ENCODE measurements at places on chromosomes 4 and X.

- peak; percentile 17 for DNase-seq
Measured at GRCh38 chr4:128354205-128354821, 66.7 kb upstream of the PGRMC2 start.

- no peak for DNase-seq
Measured at GRCh38 chr4:12487000-12487399, 997.1 kb downstream of the RAB28 start.

DNA sequence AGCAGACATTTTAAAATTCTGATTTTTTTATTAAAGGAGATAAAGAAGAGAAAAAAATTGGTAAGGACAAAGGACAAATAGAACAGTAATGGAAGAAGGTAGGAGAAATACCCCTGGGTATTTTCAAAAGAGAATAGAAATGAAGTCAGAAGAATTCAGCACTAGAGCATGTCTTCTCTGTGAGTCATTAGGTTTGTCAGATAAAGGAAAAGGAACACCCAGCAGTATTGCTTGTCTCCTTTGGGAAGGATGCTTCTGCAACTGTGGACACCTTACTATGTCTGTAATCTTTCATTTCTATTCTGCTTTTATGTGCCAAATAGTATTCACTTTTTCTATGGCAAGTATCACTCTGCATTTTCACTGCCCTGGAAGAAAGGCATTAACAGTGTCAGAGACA lies 24.0 kb upstream of the PCDH7 start:
- DNase-seq, result no peak

DNA sequence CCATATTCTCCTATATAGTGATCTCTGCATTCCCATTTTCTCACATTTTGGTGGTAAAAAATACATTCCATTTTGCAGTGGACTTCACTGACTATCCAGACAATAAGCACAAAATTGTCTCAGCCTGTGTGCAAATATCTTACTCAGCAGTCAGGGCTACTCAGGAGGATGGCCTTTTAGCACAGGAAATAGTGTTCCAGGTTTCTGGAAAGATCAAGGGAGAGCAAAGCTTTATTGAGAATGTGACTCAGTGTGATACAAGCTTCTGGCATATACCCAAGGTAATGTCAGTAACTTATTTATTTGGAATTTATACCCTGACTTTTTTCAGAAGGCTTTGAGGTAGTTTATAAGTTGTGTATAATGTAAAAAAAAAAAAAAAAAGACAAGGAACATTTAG lies 233.4 kb downstream of the TEX13A start:
- DNase-seq, result no peak

- DNase-seq, result peak; percentile 19
Measured at GRCh38 chrX:131830400-131831184, 192.5 kb upstream of the STK26 start.

DNA sequence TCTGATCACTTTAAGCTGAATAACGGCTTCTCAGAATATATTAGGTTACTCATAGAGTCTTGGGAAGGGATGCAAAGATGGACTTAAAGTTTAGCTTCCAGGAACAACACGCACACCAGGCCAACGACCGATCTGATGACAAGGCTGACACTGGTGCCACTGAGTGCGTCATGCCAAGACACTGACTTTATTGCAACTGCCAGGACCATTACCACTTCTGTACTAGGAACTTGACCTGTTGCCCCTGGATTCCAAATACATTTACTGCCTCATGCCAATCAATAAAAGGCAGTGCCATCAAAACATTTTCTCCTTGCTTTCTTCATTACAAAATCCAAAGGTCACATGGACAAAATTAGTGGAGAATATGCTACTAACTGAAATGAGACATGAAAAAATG lies 505.9 kb upstream of the CTSO start:
- DNase-seq, result no peak

GRCh38 chr4:15325987-15326386 lies 101.8 kb upstream of the C1QTNF7 start:
- no peak for DNase-seq

- peak; percentile 14 for DNase-seq
Measured at GRCh38 chrX:106201502-106202178, 33.5 kb downstream of the PWWP3B start.

DNA sequence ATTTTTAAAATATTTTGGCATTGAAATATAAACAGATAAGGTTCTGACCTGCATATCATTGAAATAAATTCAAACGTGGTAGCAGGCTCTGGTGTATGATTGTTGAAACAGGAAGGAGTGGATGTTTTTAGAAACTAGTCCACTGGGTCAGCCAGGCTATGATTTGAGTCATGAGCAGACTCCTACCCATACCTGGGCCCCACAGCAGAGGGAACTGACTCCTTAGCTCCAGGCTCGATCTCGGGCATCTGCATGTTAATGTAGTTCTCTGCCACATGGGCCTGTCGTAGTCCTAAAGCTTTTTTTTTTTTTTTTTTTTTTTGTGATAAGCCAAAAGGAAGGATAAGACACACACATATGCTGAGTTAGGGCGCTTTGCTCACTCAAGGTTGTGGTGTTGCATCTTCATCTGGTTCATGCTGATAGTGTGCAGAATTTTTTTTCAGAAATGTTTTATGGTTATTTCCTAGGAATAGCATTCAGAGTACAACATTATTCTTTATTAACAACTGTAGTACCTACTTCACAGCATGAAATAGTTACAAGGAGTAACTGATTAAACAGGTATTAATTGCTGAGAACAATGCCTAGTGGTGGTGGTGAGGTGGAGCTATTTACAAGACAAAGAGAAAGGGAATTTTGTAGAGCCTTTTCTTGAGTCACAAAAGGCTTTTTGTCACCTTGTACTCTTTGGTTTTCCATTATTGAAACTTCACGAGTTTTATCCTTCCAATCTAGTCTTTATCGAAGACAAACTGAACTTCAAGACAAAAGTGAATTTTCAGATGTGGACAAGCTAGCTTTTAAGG lies 27.3 kb downstream of the OFD1 start:
- no peak for DNase-seq

DNA sequence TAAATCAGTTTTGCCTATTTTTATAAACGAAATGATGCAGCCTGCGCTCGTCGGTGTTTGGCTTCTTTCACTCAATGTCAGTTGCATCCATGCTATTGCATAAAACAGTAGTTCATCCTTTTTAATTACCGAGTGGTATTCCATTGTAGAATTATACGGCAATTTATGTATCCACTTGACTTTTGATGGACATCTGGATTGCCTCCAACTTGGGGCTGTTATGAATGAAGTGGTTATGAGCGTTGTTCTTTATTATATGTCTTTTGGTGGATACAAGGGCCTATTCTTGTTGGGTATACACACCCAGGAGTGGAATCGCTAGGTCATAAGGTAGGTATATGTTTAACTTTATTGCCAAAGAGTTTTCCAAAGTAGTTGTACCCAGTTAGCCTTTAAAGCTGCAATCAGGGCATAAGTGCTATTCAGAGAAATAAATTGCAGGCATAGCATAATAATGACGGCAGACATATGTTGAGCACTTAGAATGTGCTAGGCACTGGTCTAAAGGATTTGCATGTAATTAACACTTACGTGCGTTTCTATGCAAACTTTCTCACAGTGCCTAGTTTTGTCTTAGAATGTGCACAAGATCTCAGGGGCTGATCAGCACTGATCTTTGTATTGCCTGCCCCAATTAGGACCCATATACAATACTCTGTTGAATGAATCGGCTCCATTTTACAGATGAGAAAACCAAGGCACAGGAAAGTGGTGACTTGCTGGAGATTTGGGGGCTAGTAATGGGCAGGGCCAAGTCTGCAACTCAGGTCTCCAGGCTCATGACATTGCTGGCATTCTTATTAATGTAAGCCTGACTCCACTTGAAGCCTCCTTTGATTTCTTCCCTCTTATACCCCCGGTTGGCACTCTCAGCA lies 407.0 kb downstream of the BCOR start:
- no peak for DNase-seq

- no peak for DNase-seq
Measured at GRCh38 chrX:153595859-153596857, 2.8 kb downstream of the CCNQ start.

- DNase-seq, result no peak
Measured at GRCh38 chrX:4225086-4225485, 511.6 kb upstream of the PRKX start.

DNA sequence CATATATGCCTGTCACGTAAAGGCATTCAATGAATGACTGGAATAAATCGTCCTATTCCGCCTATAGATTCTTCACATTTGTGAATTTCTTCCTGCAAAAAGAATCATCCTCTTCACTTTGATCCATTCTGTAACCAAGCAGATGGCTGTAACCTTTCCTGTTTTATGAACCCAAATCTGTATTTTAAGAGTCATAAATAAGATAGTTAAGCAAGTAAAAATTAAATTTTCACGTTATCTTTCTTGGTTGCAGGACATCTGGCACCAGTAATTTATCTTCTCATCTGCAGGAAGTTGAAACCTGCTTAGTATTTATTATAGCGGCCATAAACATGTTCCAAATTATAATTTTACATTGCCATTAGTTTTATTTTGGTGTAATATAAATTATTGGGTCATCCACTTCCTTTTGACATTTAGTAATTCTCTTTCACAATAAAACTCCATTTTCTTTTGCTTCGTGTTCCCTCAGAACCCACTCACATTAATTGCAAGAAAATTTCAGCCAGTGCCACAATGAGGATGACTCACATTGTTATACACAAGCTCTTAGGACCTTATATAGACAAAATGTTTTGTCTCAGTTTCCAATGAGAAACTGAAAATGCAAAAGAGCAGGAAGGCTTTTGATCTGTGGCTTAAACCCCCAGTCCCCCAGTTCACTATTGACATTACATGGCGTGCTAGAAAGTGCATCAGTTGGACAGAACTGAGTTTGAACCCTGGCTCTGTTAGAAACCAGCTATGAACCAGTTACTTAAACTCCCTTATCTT lies 51.1 kb downstream of the TMEM156 start:
- no peak for DNase-seq

GRCh38 chr4:171142639-171143038 lies 670.6 kb upstream of the GALNTL6 start:
- no peak for DNase-seq

DNA sequence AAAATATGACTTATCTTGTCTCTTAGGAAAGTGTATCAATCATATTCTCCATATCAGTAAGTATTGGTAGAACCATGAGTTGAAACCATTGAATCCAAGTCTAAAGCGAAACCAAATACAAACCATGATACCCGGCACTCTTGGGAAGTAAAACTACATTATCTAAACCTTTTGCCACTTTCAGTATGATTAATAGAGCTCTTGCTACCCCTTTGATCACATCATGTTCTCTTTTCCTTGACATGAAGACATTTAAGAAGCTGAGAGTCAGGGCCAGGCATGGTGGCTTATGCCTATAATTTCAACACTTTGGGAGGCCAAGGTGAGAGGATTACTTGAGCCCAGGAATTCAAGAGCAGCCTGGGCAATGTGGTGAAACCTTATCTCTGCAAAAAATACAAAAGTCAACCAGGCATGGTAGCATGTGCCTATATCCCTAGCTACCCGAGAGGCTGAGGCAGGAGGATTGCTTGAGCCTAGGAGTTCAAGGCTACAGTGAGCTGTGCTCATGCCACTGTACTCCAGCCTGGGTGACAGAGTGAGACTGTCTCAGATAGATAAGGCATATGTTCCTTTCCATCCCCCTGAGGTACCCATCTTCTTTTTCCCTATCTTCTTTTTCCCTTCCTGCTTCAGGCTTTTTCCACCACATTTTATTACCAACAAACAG lies 45.4 kb downstream of the CEP135 start:
- DNase-seq, result no peak

DNA sequence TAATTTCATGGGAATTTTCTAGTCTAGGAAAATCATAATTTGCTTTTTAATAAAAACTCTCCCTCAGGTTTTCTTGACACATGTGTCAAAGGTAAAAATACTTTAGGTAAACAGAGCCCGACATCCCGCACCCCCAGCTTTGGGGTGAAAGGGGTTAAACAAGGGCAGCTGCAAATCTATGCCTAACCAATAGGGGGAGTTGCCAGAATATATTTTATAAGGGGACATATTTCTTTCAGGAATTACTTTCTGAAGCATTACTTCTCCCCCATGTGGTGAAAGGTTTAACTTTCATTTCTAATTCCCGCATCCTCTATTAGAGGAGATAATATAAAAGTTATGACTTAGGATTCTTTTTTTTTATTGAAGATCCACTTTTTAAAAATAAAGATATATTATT lies 53.9 kb upstream of the HEPH start:
- no peak for DNase-seq

GRCh38 chrX:14448406-14448805 lies 80.9 kb upstream of the GLRA2 start:
- DNase-seq, result no peak

GRCh38 chrX:131827935-131828334 lies 195.2 kb upstream of the STK26 start:
- DNase-seq, result no peak

- no peak for DNase-seq
Measured at GRCh38 chr4:127656047-127656680, 23.4 kb downstream of the INTU start.

DNA sequence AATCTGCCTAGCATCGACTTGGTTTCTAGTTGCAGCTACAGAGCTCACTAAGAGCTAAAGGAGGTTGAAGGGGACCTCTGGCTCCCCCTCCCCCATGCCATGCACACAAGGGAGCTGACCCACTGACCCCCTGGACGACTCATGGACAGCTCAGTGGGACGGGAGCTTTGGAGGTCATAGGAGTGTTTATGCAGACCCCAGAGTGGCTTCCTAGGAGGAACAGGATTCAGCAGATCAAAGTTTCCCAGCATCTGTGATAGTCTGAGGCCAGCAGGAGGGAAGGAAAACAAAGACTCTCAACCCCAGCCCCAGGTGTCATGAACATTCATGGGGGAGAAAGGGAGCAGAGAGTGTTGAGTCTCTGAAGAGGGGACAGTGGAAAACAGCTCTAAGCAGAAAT lies 104.4 kb downstream of the ARSF start:
- no peak for DNase-seq

DNA sequence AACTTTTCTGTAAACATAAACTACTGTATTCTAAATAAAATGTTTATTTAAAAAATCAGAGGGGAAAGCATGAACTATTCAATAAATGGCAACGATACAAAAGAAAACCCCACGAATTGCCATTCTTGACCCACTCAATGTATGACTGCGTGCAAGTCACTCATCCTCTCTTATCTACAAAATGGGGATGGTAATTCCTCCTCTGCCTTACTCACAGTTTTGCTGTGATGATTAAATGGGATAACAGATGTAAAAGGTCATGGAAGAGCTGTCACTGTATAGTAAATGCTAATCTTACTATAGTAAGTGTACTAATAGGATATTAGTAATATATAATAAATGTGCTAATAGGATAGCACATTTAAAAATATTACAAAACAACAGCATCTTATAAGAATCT lies 173.4 kb downstream of the SCFD2 start:
- DNase-seq, result no peak
